Epithelial cell of alveolus of lung (primary cell): ENCODE measurements at places on chromosomes 6 and 20. TPM values are rescaled to one million over a fixed set of nuclear protein-coding genes. Genes with fewer than 3 reads are reported as not detected.

The GPR6 gene
- total RNA-seq = not detected in 2 replicates

The PRICKLE4 gene
- 0.65 and 1.6 TPM in 2 replicates for total RNA-seq

The UNC5CL gene
- 0.13 and 0.32 TPM in 2 replicates for total RNA-seq

The KCNB1 gene
- under 0.01 TPM in 1 of 2 replicates, not detected in the other for total RNA-seq

The DYNLT1 gene
- total RNA-seq = 69.8 and 144 TPM in 2 replicates
